ENCODE measurements at places on chromosomes 1 and 21.

DNA sequence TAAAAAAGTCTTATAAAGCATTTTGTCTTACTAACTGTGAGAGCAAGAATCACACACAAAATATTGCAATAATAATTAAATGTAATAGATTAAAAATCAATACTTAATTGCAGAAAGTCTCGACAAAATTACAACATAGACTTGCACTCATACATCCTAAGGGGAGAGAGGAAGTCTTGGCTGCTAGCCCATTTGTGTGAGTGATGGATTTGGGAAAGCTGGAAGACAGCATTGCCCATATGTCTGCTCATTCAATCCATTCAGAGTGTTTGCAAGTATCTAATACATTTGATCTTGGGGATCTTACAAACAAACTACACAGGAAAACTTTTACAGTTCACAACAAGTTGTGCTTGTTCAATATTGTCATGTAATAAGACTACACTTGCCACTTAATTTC lies 140.5 kb downstream of the COL11A1 start:
- no peak for DNase-seq

GRCh38 chr1:214862421-214862820 lies 220.1 kb upstream of the KCNK2 start:
- DNase-seq, result no peak

DNA sequence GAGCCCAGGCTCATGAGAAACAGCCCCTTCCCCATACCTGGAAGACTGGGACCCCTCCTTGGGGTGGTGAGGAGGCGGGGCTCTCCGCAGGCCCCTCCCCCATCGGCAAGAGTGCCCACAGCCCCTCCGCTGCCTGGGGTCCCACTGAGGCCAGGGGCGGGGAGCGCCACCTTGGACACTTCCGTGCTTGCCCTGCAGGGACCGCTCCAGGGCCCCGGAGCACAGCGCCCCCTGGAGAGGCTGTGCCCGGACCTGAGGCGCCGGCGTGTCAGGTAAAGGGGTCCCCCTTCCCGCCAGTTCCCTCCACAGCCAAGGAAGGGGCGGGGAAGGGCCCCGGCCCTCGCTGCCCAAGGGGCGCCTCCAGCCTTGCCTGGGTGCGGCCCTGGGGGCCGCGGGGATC lies 21.5 kb downstream of the INAVA start:
- DNase-seq, result no peak

GRCh38 chr1:168607872-168608428 lies 31.5 kb downstream of the XCL1 start:
- no peak for DNase-seq

DNA sequence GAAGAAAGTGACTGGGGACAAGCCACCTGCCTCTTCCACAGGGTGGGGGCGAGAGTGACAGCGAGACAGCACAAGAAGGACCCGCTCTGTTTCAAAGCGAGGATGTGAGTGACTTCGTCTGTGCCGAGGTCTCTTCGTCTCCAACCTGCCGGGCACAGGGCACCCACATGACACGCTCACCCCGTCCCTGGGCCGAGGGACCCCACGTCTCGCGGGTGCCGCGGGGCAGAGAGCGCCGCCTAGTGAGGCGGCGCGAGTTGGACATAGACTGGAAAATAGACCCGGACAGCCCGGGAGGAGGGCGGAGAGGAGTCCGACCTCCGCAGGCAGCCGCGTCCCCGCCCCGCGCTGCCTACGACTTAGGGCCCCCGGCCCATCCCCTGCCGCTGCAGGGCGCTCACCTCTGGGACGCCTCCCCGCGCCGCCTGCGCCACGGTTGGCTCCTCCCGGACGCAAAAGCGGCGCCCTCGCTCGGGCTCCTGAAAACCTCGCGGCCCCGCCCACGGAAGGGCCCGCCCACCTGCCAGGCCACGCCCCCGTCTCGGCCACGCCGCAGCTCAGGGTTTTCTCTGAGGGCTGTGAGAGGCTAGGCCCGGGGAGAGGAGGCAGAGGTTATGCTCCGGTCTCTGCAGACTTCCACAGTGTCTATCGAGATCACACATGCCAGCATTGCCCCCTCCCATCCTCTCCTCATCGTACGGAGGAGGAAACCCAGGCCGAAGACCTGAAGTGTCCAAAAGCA lies at the start of gene TLR5:
TLR5 (minus strand) TSS at position 454 of the 742 bp plus-strand sequence. CDS start 30,217 bp downstream, outside the sequence.
- peak; percentile 75 for DNase-seq

GRCh38 chr21:42853621-42854020 lies 25.7 kb downstream of the WDR4 start:
- DNase-seq, result no peak

DNA sequence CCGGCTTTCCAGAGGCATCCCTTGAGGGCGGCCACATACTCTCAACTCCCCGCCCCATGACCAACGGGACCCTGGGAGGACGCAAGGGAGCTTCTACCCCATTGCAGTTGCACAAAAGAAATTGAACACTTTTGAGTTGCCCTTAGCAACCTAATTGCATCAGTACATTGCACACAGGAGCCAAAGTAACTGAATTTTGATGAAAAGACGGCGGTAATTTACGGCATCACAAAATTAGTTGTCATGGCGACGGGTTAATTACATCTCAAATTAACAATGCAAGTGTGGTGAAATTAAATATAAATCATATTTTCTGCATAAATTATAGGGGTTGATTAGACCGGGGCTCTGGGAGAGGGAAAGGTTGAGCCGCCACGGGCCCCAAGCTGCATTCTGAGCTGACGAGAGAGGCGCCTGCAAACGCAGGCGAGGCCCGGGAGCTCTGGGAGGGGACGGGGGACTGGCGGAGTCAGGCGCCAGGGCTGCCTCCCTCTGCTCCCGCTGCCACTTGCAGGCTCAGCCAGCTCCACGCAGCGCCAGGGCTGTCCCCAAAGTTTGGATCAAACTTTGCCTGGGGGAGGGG lies 61.4 kb downstream of the CASZ1 start:
- no peak for DNase-seq

GRCh38 chr1:175188936-175189335 lies 3.6 kb downstream of the KIAA0040 start:
- DNase-seq, result no peak

DNA sequence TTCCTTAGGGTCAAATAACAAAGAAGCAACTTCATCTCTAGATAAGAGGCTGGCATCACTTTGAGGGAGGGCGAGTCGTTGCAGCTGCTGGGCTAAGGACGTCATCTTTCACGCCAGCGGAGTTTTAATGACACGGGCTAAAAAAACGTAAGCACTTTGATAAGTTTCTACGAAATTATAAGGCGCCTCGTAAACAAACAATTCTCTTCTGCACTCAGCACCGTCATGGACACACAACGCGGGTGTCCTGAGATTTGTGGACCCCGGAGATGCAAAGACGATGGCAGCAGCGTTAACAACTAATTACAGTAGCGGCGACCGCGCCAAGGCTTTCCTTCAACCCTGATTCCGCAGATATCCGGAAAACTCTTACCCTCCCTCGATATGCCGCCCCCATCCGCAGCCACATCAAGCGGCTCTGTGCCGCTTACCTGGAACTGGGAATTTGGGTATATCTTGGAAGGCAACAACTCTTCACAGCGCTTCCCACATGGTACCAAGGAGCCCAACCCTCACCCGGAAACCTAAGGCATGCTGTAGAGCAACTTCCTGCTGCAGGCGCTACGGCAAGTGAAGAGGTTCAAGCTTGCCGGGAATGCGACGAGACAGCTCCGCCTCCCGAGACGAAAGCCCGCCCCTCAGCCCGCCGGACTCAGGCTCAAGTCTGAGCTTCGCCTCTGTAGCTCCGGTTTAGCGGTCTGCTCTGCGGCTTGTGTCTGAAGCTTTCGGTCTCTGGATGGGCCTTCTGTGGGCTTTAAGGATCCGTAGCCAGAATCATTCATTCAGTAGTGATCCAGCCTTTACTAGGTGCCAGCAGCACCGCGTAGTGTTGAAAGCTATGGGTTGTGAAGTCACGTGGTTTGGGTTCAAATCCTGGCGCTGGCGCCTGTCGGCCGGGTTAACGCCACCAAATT lies at the start of gene HEATR1:
HEATR1 (minus strand) TSS at position 526 of the 914 bp plus-strand sequence; CDS start at position 105, 421 bp downstream.
- DNase-seq, result peak; percentile 93

GRCh38 chr21:44800971-44801467 lies 601 bp downstream of the UBE2G2 start:
- DNase-seq, result peak; percentile 60

DNA sequence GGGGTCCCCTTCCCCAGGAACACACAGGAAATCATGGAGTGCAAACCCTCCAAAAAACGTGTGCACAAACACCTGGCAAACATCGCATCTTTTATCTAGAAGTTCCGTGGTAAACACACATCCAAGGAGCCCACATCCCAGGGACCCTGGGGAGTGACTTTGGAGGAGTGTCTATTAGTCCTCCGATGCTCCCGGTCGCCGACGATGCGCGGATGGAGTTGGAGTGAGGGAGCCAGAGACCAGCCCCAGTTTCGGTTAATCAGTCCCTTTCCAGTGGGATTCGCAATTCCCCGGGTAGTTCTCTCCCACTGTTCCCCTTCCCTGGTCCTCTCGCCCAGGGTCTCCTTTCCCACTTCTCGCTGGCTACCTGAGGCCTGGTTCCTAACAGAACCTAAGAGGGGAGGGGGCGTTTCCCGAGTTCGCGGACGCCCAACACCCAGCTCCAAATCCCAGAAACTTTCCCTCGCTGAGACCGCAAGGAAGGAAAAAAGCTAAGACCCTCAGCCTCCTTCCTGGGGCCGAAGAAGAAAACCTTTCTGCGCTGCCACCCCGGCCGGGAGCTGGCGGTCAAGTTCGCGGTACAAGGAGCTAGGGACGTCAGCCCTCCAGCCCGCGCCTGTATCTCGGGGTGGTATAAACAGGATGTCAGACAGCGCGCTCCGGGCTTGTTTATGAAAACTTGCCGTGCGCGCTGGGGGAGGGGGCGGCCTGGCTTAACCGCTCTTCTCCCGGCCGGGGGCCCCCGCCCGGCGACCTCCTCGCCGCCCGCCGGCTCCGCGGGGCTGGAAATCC lies 787 bp downstream of the JAK1 start:
- DNase-seq, result peak; percentile 26

DNA sequence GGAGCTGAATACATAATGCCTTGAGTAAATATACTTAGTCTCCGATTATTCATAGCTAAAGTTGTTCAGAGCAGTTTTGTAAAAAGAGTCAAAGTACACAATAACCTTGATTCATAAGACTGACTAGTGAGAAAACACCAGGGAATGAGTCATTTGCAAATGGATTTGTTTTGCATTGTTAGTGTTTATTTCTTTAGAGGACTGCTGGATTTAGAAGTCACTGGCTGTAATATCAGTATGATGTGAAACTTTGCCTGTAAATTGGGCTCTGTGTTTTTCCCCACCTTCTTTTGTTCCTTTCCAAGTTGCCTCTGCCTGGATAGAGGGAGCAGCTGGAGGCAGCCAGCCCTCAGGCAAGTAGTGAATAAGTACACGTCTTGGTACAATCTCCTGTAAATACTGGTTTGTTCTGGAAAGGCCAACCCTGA lies 474.7 kb downstream of the NUF2 start:
- DNase-seq, result no peak

DNA sequence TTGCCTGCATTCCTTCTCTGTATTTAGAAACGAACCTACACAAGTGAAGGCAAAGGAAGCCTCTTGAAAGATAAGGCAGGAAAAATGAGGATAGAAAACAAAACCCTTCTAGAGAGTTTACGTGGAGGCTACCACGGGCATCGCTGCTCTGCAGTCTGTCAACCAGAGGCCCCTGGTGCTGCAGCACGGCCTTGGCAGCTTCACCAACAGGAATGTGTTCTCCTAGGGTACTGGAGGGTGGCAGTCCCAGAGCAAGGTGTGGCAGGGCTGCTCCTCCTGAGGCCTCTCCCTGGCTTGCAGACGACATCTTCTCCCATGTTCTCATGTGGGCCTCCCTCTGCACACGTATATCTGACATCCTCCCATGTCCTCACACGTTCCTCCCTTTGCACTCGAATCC lies 57.6 kb upstream of the SAMD11 start:
- no peak for DNase-seq

- no peak for DNase-seq
Observed at GRCh38 chr1:30664103-30664755, 59.2 kb downstream of the MATN1 start.

DNA sequence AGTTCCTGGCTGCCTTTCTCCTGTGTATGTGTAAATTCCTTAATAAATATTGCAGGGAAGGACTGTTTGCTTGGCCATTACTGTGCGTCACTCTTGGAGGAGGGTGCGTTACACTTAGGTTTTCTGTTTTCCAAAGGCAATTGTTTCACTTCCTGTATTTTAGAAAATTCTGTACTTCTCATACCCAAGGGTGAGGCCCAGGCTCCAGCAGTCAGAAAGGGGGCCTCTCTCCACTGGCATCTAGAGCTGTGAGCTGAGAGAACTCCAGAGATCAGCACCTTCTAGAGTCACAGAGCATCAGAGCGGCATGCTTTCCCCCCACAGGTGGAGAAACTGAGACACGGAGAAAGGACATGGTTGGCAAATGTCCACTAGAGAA lies 27.0 kb upstream of the ZFP69B start:
- no peak for DNase-seq

DNA sequence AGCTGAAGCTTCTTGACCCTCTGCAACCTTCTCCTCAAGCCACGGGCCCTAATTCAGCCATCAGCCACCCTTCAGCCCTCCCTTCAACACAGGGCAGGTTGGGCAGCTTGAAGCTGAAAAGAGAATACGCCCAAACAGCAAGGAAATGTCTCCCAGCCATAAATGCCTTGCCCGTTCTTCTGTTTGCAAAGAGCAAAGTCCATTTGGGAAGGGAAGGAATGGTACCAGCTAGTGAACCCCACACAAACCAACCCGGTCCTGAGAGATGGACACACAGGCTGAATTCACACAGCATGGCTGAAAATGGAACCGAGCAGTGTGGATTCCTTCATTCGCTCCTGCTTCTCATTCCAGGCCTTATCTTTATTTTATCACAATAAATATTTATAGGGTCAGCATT lies 11.5 kb downstream of the PLEKHA6 start:
- DNase-seq, result no peak

DNA sequence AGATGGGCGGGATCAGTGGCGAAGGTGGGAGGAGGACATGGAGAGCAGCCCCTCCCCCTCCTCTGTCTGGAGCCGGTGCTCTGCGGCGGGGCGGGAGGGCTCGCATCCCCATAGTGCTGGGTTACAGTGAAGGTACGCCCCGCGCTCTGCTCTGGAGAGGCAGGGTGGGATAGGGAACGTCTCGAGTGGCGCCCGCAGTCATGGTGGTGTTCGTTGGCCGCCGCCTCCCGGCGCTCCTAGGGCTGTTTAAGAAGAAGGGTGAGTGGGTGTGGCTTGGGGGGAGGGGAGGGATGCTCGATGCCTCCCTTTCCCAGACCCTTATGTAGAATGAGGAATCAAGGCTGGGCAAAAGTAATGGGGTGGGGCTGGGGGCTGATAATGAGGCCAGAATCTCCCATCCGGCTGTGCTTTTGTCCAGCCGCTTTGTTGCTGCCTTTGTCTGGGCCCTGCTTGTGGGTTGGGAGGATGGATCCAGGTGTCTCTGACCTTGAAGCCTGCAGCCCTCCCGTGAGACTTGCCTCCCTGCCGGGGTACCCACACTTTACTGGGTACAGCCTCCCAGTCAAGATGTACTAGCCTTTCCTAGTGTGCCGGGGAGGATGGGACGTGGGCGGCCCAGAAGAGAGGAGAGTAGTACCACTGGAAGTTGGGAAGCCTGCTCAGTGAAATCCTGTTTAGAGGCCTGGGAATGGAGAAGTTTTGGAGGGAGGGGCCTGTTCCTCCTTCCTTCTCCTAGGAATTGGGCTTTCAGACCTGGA lies 51.4 kb downstream of the YARS1 start:
- no peak for DNase-seq

- DNase-seq, result no peak
Observed at GRCh38 chr1:112614460-112615065, 4.4 kb downstream of the ST7L start.

- DNase-seq, result no peak
Observed at GRCh38 chr1:11985851-11986250, 5.6 kb downstream of the MFN2 start.
